NCI-H1105 treated with DMSO at 0.1 percent for 48 hours (cell line): ENCODE measurements at places on chromosomes 5 and 9.
A peak's percentile ranks its signal among the peaks of the same experiment; 100 is the strongest.

- DNase-seq: no peak
Observed at GRCh38 chr9:109780453-109781033, 545 bp downstream of the PALM2AKAP2 start.

DNA sequence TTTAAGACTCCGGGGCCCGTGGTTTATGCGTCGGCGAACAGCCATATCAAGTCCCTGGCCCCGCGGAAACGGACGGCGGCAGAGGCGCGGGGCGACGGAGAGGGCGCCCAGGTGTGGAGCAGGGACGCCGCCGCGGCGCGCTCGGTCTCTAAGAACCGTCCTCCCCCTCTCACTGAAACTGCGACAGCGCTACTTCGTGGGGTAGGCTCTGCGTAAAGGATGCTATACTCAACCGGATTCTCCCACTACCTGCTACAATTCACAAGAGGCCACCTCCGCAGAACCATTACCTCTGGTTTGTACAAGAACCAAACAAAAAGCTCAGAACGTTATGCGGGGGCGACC lies 404 bp downstream of the MRNIP start:
- peak; percentile 33 for DNase-seq

DNA sequence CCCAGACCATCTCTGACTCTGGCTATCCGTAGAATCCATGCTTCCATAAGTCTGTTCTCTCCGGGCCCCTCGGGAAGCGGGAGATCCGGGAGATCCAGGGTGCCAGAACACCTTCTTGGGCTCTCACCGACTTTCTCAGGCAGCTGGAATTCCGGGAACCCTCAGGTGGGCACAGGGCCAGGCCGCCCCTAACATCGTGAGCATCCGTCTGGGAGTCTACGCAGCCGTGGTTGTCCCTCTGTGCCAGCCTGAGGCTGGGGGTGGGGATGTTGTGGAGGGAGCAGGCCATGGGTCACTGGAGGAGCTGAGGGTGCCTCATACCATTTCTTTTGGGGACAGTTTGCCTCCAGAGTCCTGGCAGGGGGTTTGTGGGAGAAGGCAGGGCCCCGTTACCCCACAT lies 92.3 kb upstream of the COL5A1 start:
- DNase-seq: no peak

DNA sequence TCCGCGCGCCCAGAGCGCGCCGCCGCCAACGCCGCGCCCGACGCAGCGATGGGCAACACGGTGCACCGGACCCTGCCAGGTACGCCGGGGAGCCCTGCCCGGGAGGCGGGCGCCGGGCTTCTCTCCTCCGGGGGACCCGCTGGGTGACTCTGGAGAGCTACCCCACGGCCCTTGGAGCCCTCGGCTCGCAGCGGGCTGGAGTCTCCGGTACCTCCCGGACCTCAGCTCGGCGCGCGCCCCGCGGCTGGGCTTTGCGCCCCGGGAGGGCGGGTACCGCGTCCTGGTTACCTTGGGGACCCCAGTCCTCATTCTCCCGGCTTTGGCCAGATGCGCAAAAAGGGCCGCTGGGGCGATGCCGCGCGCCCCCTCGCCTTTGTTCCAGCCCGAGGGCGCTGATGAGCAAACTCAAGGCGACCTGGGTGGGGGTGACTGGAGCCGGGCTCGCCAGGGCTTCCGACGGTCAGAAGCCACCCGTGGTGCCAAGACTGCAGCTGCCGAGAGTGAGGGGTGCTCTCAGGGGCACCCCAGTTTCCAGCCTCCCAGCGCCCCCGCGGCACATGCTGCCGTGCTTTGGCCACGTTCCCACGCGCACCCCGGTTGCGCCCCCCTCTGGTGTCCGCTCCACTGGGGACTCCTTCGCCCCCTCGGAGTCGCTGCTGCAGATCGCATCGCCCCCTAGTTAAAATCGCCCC lies 442 bp downstream of the NEURL1B start:
- no peak for DNase-seq

- DNase-seq: peak; percentile 76
Observed at GRCh38 chr5:141934099-141934844, 10.6 kb downstream of the DELE1 start.

DNA sequence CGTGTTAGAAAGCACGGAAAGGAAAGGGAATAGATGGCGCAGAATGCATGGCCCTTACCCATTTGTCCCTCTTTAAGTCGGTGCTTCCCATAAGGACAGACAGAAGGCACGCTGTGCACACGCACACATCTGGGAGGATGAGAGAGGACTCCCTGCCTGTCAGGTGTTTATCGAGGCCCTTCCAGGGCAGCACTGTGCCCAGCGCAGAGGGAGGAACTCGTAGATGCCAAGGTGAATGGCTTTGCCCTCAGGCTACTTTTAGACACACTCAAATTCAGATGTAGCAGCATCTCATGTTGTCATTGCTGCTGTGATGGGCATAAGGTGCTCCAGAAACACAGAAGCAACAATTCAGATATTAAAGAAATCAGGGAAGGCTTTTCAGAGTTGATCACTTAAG lies 70.2 kb upstream of the CTSL start:
- no peak for DNase-seq

DNA sequence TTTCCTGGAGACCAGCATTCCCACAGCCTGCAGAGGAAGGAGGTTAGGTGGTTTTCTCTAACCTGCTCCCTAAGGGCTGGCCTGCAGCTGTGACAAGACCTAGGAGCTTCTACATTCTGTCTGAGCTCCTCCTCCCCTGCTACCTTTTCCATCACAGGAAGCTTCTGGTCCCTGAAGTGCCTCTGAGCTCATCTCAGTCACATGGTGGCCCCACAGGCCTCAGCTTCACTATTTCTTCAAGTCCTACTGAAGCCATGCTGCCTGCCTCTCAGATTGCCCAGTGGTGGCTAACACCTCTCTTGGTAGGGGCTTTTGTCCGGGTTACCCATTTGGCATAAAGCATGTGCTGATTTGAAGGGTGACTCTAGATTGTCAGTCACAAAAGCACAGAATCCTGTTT lies 259.4 kb downstream of the CRB2 start:
- no peak for DNase-seq

GRCh38 chr9:134515026-134515821 lies 126.4 kb upstream of the COL5A1 start:
- no peak for DNase-seq
